ENCODE measurements at places on chromosomes 12 and 14. TPM values are rescaled to one million over a fixed set of nuclear protein-coding genes. Genes with fewer than 3 reads are reported as not detected.

DNA sequence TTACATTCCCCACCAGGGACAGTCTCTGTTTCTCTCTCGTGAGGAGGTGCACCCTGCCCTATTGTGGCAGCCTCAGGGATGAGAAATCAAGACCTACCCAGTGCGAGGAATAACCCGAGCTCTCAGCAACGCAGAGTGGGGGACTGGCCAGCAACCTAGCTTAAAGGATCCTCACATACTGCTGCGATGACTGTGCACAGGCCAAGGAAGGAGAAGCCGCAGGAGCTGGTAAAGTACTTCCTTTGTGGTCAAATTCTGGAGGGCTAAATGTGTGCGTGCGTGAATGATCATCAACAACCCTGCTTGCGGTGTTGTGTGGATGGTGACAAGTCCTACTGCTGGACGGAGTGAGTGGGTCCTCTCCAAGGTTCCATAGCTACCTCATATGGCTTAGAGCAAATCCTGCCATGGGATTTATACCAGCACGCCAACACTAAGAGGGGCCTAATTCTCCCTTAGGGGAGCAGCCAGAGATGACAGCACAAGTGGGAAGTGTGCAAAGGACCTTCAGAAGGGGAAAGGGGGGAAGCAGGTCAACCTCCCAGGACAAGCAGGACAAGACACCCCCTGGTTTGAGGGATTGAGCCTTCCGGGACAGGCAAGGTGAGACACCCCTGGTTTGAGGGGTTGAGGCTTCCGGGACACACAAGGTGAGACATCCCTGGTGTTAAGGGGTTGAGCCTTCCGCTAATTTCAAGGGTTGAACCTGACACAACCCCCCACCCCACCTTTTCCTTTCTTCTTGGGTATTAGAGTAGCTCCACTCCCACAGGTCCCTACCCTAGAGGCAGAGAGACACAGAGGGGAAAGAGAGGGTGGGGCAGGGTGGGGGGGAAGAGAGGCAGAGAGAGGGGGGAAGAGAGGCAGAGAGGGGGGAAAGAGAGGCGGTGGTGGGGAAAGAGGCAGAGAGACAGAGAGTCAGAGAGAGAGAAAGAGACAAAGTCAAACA lies 58.8 kb upstream of the AP4S1 start:
- DNase-seq: no peak

The GRIN2B gene
- 0.32 TPM for total RNA-seq

- no peak for DNase-seq
Observed at GRCh38 chr12:1580526-1580925, 13.9 kb downstream of the FBXL14 start.

The SYNDIG1L gene
- total RNA-seq: 0.22 TPM

The ACSM4 gene
- not detected for total RNA-seq

- no peak for DNase-seq
Observed at GRCh38 chr12:83040991-83041390, 354.3 kb downstream of the TMTC2 start.

- DNase-seq: no peak
Observed at GRCh38 chr12:76804435-76804976, 40.6 kb downstream of the ZDHHC17 start.

DNA sequence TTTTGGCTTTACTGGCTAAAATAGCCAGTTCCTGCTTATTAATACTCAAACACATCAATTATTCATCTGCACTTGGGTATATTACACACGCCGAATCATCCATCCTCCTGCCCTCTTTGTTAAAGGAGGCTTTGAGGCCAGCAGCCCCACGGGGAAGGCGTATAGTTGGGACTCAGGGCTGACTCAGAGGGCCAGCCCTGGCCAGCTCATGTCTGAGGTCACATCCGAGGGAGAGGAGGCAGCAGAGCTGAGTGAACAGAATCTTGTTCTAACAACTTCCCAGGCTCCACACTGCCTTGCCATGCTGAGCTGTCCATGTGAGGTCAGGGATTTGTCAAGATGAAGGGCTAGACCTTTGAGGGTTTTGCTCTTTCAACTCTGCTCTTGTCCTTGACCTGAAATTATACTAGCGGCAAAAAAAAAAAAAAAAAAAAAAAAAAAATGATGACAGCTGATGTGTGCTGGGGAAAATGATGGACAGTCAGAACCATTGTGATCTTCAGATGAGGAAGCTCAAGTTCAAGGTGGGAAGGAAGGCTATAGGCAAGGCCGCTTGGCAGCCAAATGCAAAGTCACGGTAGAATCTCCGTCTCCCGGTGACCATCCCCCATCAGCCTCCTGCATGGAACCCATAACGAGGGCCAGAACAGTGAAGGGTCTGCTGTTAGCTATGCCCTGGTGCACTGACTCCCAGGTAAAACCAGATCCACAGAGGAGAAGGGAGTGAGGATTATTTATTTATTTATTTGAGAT lies 12.5 kb upstream of the MARK3 start:
- DNase-seq: no peak

- DNase-seq: no peak
Observed at GRCh38 chr12:32989705-32990104, 93.1 kb upstream of the PKP2 start.

The CLEC2B gene
- 7.3 TPM for total RNA-seq
